ENCODE measurements at places on chromosomes 1 and 21.

DNA sequence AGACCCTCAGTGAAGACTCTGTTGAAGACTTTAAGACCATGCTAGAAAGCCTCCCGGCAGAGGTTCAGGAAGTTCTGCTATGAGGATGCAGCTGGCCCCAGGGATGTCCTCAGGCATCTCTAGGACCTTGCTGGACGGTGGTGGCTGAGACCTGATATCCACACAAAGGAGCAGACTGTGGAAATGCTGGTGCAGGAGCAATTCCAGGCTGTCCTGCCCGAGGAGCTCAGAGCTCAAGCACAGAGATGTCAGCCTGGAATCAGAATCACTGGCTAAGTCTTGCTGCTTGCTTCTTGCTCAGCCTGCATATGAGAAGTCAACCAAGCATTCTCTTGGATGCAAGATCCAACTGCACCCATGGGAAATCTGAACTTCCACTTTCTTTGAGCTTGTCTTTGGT lies 22.0 kb upstream of the CDC42 start:
- no peak for DNase-seq

- no peak for DNase-seq
Observed at GRCh38 chr21:39531064-39531463, 79.3 kb downstream of the SH3BGR start.

- no peak for DNase-seq
Observed at GRCh38 chr1:77218477-77219165, 609 bp downstream of the PIGK start.

DNA sequence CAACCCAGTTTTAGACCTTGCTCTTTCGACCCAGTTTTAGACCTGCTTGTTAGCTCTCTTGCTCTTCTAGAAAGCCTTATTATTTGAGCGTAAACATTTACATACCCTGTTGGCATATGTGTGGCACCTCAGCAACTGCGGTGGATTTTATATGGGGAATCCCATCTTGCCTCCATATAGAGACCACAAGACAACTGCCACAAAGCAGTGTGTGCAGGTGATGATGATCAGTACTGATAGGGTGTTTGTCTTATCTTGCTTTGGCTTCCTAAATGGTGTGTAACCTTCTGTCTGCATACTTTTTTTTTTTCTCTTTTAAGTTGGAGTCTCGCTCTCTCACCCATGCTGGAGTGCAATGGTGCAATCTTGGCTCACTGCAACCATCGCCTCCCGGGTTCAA lies 1270.8 kb downstream of the MRPL39 start:
- no peak for DNase-seq

- DNase-seq: no peak
Observed at GRCh38 chr1:36890776-36891175, 143.5 kb downstream of the GRIK3 start.

DNA sequence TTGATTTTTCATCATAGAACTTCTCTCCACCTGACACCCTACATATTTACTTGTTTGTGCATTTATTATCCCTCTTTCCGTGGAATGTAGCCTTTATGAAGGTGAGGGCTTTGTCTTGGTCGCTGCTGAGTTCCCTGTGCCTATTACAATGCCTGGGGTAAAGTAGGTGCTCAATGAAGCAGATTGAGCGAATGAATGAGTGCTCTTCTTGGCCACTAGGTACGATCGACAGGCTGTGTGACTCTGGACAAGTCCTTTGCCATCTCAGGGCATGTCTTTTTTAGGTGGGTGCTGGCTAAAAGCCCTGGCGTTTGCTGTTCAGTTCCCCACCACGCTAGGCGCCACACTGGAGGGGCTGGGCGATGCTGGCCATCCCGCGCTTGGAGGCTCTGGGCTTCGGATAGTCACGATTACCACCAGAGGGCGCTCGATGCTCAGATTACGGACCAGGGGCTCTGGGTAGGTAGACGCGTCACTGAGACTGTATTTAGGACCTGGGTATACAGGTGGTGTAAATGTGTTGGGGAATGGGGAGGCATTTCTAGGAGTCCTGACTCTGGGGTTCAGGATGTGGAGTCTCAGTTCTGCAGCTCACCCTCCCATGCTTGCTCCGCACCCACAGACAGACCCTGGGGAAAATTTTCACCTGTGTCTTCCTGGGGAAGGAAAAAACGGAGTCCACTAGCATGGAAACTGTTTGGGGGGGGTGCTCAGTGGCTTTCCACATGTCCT lies 71.0 kb upstream of the CSF3R start:
- peak; percentile 77 for DNase-seq

GRCh38 chr1:20551161-20551560 lies 1.2 kb upstream of the FAM43B start:
- no peak for DNase-seq

DNA sequence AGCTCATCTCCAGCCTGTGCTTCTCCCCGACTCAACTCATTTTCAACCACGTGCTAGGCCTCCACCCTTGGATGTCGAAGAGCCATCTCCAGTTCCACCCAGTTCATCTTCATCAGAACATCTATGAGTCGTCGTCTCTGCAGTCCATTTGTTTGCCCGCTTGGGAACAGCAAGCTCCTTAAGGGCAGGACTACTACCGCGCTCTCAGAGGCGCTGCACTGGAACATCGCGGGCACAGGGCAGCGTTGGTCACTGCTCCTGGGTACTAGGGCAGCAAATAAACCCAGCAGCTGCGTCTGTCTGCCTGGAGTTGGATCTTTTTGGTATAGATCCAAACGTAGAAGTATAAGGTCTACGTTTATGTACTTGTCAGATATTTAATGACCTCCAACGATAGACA lies 478 bp upstream of the PRDM2 start:
- peak; percentile 14 for DNase-seq

- DNase-seq: no peak
Observed at GRCh38 chr1:88088481-88088880, 595.6 kb upstream of the PKN2 start.

DNA sequence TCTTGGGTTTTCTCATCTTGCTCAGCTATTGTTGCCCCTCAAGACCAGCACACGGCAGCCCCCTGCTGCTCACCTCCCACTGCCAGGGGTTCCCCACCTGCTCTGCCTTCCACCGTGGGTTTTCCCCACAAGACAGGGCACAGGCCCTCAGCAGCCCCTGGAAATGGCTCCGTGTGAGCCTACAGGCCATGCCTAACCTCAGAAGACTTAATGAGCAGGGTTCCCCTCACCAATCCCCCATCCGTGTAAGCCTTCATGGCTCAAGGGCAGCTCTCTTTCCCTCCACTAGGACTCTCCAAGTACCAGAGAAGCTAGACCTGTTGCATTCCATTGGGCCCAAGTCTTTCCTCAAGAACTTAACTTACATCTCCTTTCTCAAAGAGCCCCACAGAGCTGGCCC lies 18.4 kb upstream of the RCAN3 start:
- no peak for DNase-seq

GRCh38 chr1:203369666-203370065 lies 18.7 kb upstream of the FMOD start:
- no peak for DNase-seq

GRCh38 chr1:154745286-154745731 lies 124.8 kb downstream of the KCNN3 start:
- no peak for DNase-seq

DNA sequence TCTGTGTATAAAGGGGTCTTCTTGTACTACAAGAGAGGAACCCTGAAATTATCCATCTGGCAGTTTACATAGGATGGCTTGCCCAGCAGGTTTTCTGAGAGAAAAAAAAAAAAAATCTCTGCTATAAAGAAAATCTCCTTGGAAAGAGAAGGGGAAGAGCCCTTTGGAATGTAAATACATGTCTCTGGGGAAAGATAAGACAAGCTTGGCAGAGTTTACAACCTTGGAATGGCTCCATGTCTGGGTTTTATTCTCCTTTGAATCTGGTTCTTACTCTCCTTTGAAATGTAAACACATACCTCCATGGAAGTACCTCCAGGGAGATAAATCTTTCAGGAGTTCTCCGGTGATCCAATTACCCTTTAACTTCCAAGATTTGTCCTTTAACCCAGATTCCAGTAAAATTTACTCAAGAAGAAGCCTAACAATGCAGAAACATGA lies 45.1 kb upstream of the DNAH14 start:
- DNase-seq: no peak

GRCh38 chr1:91784616-91785015 lies 101.3 kb downstream of the TGFBR3 start:
- DNase-seq: no peak

DNA sequence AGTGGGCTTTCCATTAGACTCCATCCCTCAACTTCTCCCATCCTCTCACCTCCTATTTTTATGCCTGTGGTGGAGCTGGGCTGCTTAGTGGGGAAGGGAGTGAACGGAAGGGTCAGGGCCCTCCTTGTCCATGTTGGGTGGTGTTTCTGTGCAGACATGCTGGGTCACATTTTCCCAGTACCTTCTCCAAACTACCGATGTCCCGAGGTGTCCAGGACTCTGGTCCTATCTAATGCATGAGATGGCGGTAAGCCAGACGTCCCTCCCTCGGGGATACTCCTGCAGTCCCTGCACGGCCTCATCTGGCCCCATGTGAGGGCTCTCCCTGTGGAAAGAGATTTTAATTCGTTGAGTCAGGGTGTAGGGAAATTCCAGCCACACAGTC lies 61.0 kb downstream of the OBSCN start:
- DNase-seq: no peak

DNA sequence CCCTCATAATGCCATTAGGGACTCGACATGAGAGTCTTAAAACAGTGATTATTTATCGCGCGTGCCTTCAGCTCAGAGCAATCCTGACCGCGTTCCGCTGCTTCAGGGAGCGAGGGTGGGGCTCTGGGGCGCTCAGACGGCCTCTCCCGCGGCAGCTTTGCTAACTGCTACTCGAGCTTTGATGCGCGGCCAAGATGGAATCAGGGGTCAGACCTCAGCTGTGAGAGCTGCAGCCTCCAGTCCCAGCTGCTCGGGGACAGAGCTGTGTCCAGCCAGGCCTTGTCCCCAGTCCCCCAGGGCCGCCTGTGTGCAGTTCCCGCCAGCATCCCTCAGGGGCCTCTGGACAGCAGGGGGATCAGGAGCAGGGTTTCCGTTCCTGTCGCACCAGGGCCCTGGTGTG lies 104.6 kb upstream of the TTC34 start:
- DNase-seq: no peak

DNA sequence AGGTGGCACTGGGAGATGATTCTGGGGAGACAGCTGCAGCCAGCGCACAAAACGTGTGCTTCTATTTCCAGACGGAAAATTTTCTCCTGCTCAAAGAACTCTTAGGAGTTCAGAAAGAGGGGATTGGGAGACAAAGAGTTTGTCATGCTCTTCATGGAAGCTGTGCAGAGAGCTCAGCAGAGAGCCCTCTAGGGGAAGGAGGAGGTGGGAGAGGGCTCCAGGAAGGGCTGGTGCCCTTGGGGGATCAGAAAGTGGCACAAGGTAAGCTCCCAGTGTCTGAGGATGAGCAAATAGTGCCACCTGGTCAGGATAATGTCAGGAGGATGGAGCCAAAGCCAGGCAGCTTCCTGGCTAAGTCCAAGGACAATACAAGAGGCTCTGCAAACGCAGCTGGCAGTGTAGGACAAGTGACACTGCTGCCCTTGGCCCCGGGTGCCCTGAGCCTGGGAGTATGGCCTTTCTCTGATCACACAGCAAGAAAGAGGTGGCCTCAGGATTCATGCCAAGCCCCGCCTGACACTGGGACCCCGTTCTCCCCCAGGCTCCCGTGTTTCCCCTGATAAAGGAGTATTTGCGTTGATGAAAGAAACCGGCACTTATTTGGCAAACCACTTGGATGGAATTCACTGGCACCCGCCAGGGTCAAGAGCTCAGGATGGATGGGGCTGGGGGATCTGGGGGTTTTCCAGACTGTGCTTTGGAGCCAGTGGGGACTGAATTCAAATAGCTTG lies 254.0 kb downstream of the PTPRU start:
- DNase-seq: no peak

GRCh38 chr1:15707239-15707925 lies 23.3 kb downstream of the PLEKHM2 start:
- no peak for DNase-seq

- peak; percentile 70 for DNase-seq
Observed at GRCh38 chr21:34073749-34074282, 438 bp downstream of the MRPS6 start.

- DNase-seq: no peak
Observed at GRCh38 chr1:92691925-92692324, 93.0 kb downstream of the EVI5 start.

GRCh38 chr1:177863796-177864195 lies 106.1 kb downstream of the SEC16B start:
- no peak for DNase-seq

DNA sequence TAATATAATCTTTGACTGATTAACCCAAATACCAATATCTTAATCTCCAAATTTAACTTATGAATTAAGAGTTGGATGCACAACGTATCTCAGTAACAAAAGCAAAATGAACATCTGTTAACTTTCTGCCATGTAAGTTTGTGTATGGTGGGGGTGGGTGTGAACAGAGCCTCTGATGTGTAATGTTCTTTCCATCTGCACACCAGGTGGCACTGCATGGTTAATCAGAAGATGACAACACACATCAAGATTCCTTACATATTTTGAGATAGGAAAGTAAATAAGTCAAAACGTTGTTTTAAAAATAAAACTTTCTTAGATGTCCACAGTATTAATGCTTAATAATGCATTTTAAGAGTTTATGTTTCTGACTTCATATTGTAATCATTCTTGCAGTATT lies 251.9 kb downstream of the DPYD start:
- peak; percentile 4 for DNase-seq

- DNase-seq: peak; percentile 44
Observed at GRCh38 chr1:147723691-147724323, 36.6 kb downstream of the GJA5 start.

DNA sequence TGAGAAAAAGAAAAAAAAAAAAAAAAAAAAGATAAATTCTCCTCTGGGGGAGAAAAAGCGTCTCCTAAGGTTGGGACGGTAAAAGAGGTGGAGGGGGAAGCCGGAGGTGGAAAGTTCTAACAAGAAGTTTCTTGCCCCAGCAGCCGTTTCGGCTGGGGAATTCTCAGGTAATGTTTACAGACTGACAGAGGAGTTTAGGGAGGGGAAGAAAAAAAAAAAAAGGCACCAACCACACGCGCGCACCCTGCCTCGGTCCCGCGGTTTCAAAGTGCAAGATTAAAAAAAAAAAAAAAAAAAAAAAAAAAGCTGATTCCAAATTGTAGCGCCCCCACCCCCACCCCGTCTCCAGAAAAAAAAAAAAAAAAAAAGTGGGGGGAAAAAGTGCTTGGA lies 504 bp downstream of the DHRS3 start:
- DNase-seq: peak; percentile 74

DNA sequence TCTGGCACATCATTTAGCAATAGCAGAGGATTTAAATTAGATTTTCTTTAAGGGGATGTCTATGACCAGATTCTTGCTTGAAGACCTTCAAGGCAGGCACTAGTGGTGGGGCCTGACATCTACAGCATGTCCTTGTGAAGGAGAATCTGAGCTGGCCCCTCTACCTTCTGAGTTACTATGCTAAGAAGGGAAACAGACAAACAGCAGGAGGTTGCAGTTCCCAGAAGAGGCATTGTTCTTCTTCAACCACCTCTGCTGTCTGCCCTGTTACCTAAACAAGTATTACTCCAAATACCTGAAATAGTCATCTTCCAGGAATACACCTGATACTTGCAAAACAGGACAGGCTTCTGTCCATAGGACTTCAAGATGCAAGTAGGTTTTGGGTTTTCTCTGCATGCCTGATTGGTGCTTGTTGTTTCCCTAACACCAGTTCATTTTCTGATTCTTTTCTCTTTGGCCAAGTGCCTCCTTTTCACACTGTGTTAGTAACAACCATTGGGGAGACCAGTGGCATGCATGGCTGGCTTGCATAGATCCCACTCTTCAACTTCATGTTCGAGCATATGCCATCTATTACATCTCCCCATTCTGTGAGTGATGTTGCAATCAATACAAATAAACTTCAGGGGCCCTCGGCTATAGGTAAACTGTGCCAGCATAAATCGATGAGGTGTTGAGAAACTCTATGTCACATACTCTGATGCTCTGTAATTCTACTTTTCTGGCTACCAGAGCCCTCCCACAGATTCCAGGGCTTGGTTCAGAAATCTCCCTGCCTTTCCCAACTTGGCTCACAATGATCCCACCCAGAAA lies 93.0 kb upstream of the DUSP10 start:
- no peak for DNase-seq
